ENCODE measurements at places on chromosomes 5 and 9.

- DNase-seq = no peak
Observed at GRCh38 chr5:174990909-174991308, 266.5 kb downstream of the MSX2 start.

DNA sequence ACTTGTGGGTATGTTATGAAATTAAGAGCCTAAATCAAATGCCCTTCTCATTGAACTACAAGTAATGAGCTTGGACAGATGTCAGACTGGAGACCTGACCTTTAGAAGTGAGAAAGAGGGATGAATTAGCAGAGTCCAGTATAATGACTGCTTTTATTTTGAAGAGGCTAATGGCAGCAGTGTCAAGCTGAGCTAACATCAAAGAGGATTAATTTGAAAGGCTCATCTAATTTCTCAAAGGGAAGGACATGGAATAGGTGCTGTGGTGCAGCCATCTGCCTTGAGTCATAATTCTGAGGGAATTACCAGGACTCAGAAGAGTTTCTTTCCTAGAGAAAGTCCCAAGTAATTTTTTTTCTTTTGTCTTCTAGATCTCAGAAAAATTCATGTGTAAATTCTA, 57.6 kb downstream of the FAM81B start:
- no peak for DNase-seq

DNA sequence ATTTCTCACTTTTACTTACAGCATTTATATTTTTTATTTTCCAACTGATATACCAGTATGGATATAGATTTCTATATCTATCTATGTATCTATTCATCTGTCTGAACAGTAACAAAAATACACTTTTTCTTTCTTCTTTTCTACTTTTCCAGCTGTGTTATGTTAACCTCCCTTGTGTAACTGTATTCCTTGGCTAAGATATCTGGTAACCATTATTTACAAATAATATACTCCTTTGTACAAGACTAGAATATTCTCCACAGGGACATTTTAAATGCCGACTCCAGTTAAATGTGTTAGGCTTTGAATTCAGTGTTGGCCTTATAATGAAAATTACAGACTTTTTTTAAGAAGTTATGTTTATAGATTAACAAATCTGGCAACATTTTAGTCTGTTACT, 168.7 kb downstream of the XRCC4 start:
- DNase-seq = no peak

GRCh38 chr9:87629104-87629503, 96.8 kb upstream of the CTSL start:
- no peak for DNase-seq

DNA sequence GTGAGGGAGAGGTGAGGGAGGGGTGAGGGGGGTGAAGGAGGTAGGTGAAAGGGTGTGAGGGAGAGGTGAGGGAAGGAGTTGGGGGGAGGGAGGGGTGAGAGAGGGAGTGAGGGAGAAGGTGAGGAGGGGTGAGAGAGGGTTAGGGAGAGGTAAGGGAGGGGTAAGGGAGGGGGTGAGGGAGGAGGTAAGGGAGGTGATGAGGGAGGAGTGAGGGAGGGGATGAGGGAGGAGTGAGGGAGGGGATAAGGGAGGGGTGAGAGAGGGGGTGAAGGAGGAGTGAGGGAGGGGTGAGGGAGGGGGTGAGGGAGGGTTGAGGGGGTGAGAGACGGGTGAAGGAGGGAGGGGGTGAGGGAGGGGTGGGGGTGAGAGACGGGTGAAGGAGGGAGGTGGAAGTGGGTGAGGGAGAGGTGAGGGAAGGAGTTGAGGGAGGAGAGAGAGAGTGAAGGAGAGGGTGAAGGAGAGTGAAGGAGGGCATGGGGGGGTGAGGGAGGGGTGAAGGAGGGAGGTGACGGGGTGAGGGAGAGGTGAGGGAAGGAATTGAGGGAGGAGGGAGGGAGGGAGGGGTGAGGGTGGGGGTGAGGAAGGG, 18.5 kb downstream of the NINJ1 start:
- DNase-seq = no peak

GRCh38 chr5:72630081-72630480, 122.9 kb upstream of the ZNF366 start:
- DNase-seq = no peak

DNA sequence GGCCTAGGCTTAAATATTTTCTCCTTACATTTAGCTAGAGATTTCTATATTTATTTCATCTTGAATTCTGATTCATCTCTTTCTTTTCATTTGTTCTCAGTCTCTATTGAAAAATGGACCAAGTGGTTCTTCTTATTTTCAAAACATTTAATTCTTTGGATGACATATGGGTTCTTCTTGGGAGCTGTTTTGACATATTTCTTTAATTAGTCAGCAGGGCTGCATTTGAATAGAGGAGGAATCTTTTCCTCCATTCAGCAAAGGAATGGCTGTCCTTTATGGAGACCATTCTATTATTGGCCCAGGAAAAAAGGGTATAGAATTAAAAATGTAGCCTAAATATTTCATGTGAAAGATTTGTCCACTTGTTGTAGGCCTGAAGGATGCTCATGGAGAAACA, 109.9 kb downstream of the RPS23 start:
- DNase-seq = no peak

DNA sequence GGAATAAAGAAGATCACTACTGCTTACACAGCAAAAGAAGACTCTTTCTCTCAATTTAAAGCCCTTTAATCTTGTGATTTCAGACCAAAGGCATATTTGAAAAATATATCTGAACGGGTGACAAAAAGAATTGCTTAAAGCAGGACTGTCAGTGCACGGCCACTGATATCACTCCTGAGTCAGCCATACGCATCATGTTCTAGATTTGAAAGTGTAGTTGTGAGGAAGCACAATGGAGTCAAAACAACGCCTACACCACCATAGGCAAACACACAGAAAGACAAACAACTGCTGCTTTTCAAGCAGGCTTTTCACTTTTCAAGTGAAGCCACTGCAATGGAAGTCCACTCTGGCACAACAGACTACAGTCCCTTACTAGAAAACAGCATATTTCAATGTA, 141.7 kb downstream of the AUH start:
- DNase-seq = no peak
